Tibial nerve (tissue), 4 donors: ENCODE measurements at places on chromosomes 13 and 19.

- no peak for DNase-seq
These were observed at the start of gene HNRNPL for GRCh38 chr19:38849860-38850435. TSS of gene HNRNPL (minus strand) at chr19:38849986. CDS start at chr19:38849966, 20 bp downstream.

DNA sequence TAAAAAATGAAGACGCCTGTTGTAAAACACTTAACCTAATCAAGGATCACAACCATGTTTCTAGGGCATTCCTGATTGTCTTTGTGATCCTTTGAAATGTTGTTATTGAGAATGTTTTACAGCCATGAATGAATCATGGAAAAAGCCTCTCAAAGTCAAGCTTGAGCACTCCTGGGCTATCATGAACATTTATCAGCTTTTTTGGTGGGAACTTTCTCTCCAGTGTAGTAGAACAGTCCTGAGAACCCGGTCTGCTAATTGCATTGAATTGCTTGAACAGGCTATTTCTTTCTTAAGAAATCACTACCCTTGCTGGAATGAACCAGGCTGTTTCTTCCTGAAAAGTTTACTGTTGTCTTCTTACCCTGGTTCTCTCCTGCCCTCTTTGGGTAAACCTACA is 516.5 kb downstream of the FGF9 start:
- no peak for DNase-seq

DNA sequence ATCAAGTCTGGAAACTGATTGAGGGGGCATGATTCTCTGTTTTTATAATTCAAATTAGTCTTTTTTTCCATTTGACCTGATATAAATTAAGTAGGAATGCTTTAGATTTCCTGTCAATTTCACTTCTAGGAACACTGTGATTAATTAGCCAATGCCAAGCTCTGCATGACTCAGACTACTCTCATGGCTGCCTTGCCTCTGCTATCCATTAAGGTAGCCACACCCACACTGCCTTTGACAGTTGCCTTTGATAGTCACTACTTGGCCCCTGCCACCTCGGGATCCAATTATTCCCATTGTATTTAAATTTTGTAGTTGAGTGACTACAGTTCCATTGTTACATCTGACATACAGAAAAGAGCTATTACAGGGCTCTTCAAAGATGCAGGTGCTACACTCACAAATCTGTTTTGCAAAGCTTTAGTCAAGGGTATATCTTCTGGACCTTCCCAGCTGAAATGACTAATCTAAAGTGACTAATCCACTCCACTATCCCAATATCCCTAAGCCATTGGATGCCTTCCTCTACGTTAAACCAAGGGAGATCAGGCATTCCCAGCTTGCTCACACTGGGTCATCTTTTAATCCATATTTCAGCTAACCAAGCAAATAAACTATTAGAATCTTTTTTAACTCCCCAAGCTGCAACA is 1193.1 kb upstream of the MIR17HG start:
- no peak for DNase-seq

- DNase-seq = no peak
These were observed 63.4 kb upstream of the C1QTNF9B start for GRCh38 chr13:23960566-23961156.

DNA sequence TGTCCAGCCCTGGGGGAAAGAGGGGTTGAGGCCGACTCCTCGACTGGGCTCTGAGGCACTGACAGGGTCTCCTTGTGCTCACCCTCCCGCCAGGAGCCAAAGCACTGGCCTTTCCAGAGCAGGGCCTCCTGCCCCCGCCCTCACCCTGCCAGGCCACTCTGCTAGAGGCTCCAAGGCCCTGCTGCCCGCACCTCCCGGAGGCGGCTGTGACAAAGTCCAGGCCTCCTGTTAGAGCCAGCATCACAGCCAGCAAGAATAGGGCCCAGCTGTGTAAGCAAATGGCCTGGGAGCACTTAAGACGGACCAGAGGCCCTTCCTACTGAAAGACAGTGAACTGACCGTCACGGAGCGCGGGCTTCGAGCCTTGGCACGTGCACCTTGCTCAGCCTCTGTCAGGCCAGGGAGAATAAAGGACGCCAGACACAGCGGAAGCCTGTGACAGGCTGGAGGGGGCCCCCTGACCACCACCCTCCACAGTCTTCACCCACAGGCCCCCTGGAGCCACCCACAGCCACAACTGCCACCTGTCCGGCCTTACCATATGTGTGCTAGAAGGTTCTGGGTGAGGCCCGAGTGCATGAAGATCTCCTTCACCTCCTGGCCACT is 50.9 kb downstream of the EPS15L1 start:
- no peak for DNase-seq
